Activated CD4-positive, alpha-beta T cell treated with anti-CD3 and anti-CD28 coated beads for 36 hours (primary cell): ENCODE measurements at places on chromosomes 7 and 10.

DNA sequence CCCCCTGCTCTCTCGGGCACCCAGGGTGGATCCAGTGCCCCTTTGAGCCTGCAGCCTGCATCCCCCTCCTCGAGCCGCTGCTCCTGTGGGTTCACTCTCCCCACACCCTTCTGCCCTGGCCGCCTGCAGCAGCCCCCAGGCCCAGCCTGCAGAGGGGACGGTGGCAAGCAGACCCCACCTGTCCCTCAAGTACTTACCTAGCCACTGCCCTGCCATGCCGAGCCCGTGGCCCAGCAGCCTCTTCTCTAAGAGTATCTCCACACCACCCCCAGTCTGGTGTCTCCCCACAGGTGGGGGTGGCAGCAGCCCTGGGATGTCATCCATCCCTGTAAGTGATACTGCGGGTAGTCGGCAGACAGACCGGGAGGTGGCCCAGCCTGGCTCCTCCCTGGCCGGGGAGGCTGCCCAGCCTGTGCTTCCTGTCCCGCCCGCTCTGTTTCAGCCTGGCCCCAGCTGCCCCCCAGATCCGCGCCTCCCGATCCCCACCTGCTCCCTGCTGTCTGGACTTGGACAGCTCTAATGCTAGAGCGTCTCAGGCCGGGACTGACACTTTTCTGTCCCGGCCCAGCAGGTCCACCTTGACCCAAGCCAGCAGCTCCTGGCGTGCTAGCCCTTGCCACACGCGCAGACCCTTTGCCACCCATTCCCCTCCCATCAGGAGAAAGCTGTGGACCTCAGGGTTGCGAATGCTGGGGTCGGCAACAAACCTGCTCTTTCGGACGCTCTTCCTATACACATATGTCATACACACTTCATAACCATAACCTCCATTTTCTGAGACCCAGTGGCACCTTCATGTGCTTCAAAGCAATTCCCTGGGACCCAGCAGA, 25.0 kb downstream of the YKT6 start:
- DNase-seq, result no peak

GRCh38 chr7:105675934-105676371, 94.7 kb upstream of the EFCAB10 start:
- DNase-seq, result peak; percentile 84

DNA sequence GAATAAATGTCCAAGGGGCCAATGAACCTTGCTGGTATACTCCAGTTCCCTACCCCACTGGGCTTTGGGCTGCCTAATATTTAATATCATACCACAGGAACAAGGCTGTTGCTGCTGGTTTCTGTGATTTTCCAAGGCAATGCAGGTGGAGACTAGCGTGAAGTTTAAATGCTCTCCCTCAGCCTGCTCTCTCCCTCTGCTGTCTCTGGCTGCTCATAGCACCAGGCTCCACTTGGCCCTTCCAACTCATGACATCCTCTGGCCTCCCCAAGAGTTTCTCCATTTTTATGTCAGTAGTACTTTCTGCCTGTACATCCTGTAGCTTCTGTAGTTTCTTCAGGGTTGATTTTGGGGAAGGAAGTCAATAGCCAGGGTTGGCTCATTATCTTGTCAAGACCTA, 103.5 kb downstream of the LHFPL3 start:
- DNase-seq, result no peak

- no peak for DNase-seq
Observed at GRCh38 chr10:15189133-15189885, 20.8 kb upstream of the NMT2 start.

DNA sequence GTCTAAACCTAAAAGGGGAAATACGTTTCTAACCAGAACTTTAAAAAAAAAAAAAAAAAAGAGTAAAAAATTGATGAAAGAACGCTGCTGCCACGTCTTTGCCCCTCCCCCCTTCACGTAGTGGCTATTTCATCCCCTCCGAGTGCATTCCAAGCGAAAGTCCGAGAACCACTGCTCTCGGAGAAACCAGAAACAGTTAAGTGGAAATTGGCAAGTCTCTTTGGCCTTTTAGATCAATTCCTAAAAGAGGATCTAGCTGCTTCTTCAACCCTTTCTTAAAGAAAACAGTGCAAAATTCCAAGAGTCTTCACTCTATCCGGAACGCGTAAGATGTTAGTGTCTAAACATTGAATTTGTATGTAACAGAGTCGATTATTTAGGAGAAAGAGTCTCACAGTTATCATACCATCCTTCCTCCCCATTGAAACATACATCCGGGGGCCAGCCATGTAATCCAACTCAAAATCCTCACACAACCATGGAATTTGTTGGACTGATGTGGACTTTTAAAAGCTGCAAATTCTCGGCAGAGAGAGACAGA, 1.1 kb downstream of the P4HA1 start:
- DNase-seq, result peak; percentile 62

DNA sequence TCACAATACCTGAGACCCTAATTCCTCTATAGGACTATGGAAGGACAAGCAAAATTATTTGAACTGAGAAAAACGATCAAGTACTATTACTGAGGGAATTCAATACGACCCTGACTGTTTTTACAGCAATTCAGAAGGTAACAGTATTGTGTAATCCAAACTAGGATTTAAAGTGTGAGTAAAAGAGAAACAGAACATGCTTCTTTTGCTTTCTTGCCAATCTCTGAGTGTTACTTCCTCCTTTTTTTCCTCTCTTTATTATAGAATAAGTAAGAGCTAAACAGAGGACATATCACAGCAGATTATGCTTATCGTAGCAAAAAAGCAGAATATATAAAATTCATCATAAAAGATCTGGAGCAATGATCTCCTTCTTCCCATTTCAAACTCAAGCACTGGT, 292.1 kb downstream of the THSD7A start:
- DNase-seq, result no peak

DNA sequence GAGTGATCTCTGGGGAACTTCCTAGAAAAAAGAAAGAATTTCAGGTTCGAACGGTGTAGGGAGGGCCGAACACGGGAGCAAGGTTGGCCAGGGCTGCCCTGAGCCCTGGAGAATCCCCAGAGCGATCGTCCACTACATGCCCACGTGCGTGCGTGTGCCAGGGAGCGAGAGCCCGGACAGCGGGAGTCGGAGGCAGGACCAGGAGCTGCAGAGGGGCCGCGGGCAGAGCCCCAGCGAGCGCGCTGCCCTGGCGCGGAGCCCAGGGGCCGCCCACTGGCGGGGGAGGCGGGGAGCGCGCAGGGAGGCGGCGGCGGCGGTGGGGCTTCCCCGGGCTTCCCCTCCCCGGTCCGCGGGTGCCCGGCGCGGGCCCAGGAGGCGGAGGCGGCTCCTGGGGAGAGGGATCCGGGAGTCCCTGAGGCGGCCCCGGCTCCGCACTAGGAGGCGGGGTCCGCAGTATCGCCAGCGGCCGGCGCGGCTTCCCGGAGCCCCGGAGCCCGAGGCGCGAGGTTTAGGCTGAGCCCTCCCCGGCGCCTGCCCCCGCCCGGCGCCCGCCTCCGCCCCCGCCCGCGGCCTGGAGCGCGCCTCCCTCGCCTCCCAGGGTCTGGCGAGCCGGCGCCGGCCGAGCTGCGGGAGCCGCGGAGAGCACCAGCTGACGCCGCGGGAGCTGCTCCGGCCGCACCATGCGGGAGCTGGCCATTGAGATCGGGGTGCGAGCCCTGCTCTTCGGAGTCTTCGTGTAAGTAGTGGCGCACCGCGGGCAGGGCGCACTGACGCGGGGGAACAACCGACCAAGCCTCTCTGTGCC, at the start of gene PLPP4:
TSS of gene PLPP4 (plus strand) at position 602 of the 805 bp plus-strand sequence. CDS start at position 681, 79 bp downstream.
- peak; percentile 21 for DNase-seq

DNA sequence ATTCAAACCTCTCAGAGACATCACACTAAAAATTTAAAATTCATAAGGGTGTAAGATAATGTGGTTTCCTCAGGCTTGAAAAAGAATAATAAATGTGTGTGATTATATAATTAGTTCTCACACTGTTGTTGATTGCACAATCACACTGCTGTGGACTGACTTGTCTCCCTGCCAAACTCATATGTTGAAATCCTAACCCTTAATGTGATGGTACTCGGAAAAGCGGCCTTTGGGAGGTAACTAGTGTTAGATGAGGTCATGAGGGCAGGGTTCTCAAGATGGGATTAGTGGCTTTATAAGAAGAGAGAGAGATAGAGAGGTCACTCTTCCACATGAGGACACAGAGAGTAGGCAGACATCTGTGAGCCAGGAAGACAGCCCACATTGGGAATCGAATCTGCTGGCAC, 128.5 kb upstream of the COL1A2 start:
- DNase-seq, result no peak

DNA sequence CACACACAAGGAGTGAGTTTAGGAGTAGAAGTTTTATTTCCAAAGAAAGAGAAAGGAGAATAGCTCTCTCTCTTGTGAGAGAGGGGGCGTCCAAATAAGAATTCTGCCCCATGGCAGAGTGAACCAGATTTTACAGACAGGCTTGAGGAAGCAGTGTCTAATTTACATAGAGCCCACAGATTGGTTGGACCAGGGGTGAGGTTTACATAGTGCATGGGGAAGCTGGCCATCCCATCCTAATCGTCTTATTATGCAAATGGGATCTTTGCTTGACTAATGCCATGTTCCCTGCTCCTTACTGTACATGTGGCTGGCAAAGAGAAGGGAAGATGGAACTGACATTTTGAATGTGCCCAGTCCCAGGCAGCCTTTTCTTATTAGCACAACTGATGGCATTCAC, 60.0 kb upstream of the ACSM6 start:
- DNase-seq, result no peak
